ENCODE measurements at places on chromosomes 2 and 18. TPM values are rescaled to one million over a fixed set of nuclear protein-coding genes. Genes with fewer than 3 reads are reported as not detected.

- no peak for DNase-seq
These were observed 58.1 kb upstream of the TTC39C start for GRCh38 chr18:23956483-23956882.

DNA sequence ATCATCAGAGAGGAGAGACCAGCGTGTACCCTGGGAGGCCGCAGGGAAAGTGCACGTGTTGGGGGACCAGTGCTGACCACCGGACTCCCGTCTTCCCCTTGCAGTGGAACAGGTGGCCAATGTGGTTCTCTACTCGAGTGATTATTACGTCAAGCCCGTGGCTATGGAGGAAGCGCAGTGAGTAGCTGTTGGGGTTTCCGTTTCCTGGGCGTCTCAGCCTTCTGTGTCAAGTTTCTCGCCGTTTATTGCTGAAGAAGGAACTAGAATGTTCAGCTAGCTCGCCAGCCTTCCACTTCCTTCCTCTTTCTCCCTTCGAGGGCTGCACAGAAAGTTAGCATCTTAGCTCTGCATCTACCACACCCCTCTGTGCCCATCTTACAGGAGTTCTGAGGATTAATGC is 22.8 kb upstream of the DGKD start:
- no peak for DNase-seq

GRCh38 chr2:121998751-121999150 is 243.3 kb downstream of the TSN start:
- no peak for DNase-seq

Gene SERTAD2
- total RNA-seq, result 28.9 TPM

Gene TEKT4
- total RNA-seq, result not detected

Gene RIF1
- 20.9 TPM for total RNA-seq

GRCh38 chr2:232896720-232897597 is 26.9 kb downstream of the SNORC start:
- no peak for DNase-seq

DNA sequence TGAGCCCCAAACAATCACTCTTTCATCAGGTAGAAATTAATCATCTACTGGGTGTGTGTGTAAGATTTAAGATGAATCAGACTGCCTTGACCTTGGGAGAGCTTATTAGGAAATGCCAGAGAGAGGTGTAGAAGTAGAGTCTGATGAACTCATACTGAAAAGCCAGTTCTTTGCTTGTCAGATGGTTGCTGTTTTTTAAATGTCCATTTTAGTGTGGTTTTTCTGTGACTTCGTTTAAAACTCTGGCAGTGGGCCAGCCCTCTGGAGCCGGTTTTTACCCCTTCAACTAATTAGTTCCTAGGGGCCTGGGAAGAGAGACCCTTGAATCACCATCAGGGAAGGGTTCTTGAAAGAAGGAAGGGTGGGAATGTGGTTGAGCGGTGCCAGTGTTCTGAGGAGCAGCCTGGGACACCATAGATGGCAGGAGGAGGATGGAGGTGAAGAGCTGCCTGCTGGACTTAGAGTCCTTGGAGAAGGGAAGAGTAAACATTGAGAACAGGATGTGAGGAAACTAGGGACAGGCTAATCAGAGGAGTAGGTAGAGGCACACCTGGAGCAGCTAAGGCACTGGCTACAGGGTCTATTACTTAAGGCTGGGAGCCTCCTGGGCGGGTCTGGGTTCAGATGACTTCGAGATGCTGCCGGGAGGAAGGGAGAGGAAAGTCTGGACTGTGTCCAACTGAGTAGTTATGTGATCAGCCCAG is 66.1 kb downstream of the LRRFIP1 start:
- no peak for DNase-seq

Gene PDK1
- 4.1 TPM for total RNA-seq

DNA sequence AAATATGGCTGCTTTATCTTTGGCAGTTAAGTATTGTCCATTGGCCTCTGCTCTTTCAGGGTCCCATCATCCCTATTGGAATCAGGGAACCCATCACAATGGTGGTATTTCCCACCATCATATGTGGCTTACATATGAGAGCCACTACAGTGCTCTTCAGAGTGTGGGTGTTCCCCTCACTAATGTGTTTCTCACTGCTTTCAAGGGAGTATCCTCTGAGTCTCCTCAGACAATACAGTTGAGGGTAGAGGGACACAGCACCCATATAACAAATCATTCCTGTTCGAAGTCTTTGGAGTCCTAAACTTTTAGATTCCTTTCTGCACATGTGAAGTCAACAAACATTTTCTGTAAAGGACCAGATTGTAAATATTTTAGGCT is 48.8 kb upstream of the DNAJC10 start:
- DNase-seq, result no peak

Gene CXCR2
- total RNA-seq, result not detected

Gene DRC1
- total RNA-seq, result not detected

GRCh38 chr2:234672498-234673150 is 175.7 kb upstream of the ARL4C start:
- no peak for DNase-seq

DNA sequence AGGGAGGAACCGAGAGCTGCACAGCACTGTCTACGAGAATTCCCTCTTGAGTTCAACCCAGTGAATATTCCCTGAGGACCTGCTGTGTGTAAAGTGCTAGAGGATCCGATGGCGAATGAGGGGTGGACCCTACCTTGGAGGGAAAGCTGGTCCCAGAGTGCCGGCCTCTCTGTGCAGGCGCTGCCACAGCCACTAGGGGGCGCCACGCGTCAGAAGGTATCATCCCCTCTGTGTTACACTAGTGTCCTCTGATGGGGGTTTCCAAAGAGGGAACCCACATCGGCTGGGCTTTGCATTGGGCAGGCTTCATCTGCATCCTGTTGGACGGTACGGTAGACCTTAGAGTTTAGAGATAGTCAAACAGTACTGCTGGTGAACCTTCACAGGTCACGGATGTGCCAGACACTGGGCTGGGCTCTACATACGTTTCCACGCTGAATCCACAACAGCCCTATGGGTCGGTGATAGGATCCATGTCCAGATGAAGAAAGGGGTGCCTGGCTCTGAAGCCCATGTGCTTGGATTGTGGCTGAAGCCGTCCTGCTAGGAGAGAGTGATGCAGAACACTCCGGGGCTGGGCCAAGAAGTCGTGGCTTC is 39.0 kb downstream of the COA5 start:
- no peak for DNase-seq

DNA sequence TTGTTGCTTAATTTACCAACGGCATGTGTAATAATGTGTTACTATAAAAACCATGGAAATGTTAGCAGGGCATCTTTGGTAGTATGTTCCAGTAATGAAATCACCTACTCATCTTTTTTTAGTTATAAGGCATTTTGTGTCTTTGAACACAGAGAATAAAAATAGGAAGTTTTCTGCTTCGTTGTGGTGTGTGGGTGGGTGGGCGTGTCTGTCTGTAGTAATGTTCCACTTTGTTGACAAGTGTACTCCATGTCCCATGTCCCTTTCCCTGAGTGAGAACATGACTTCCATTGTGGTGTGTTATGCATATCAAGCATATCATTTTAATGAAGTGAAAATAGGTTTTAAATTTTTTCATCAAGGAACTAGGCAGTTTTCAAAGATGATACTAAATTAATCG is 149.3 kb downstream of the VWC2L start:
- DNase-seq, result no peak

- no peak for DNase-seq
These were observed 9.4 kb downstream of the FBLN7 start for GRCh38 chr2:112147382-112148168.

Gene SEH1L
- total RNA-seq, result 53.7 TPM

DNA sequence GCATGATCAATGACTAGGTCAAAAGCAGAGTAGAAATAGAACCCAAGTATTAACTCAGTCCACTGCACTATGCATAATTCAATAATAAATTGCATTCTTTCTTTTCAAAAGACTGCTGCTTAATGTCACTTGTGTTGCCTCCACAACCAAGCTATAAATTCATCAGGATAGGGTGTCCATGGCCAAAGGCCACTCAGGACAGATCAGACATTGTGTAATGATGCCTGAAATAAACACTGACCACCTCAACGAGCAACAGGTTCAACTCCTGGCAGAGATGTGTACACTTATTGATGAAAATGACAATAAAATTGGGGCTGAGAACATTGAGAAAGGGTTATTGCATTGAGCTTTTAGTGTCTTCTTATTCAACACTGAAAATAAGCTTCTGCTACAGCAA is 194.5 kb upstream of the SPOPL start:
- no peak for DNase-seq

- no peak for DNase-seq
These were observed 49.0 kb downstream of the ZDBF2 start for GRCh38 chr2:206323486-206323885.

DNA sequence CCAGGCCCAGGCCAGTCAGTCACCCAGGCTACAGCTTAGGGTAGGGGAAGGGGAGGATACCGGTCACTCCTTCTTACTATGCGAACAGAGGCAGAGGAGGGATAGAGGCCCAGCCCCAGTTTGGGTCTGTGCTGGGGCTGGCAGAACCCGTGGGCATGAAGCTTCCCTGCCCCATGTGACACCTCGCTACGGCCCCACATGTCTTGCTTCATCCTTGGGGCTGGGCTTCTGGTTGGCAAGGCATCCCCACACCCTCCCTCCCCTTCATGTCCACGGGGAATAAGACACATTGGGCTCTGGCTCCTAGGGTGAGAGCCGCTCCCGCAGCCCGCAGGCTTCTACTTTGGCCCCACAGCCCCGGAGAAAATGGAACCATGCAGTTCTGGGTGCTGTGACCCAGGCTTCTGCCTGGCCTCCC is 32.4 kb downstream of the HS1BP3 start:
- DNase-seq, result no peak

DNA sequence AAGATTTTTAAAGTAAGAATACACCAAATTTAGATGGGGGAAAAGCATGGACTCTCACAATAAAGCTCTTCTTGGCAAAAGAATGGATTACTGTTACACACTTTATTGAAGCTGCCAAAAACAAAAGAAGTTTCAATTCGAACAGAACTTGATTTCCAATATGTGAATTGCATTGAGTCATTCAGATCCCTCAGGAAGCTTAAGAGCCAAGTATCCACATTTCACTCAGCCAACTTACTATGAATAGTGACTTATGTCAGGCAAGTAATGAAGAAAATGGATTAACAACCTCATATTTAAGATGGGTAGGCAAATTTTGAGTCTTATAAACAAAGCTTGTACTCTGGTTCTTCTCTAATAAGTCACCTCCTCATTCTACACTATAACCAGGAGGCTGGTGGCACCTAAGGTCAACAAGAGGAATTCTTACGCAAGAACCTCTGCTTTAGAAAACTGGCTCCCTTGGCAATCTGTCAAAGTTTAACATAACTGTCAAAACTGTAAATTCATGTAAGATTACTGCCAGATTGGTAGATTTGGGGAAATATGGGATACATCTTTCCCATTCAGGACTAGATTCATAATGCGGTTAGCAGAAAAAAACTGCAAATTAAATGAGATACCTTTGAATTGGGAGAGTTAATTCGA is 6.0 kb downstream of the HADHA start:
- no peak for DNase-seq

Gene RFX8
- not detected for total RNA-seq

Gene METTL21A
- total RNA-seq, result 72.0 TPM

Gene CNDP1
- total RNA-seq, result not detected

Gene CHRNG
- not detected for total RNA-seq

- DNase-seq, result no peak
These were observed 13.4 kb downstream of the STAMBP start for GRCh38 chr2:73841912-73842738.

DNA sequence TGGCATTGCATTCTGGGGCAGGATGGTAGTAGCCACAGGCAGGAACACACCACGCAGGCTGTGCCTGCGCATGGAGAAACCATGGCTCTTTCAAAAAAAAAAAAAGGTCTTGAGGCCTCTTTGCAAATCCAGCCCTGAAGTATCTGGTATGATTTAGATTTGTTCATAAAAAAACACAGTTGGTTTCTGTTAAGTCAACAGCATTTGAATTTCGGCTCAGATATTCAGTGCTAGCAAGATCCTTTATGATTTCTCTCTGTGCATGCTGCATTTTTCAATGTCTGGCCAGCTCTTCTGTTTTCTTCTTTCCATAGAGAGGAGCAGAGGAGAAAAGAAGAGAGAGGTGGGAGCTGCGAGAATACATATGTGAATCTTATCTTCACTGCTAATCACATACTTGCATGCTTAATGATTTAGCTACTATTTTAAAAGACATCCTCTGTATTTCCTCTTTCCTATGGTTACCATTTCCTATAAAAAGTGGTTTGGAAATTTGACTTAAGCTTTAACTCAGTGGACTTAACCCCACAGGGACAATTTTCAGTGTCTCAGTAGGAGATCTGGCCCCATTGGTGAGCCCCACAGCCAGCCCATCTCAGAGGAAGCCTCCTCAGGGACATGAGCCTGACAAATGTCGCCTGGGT is 214.3 kb upstream of the APCDD1 start:
- no peak for DNase-seq

Gene GCG
- not detected for total RNA-seq

GRCh38 chr2:160005476-160005875 is 56.9 kb downstream of the PLA2R1 start:
- no peak for DNase-seq

DNA sequence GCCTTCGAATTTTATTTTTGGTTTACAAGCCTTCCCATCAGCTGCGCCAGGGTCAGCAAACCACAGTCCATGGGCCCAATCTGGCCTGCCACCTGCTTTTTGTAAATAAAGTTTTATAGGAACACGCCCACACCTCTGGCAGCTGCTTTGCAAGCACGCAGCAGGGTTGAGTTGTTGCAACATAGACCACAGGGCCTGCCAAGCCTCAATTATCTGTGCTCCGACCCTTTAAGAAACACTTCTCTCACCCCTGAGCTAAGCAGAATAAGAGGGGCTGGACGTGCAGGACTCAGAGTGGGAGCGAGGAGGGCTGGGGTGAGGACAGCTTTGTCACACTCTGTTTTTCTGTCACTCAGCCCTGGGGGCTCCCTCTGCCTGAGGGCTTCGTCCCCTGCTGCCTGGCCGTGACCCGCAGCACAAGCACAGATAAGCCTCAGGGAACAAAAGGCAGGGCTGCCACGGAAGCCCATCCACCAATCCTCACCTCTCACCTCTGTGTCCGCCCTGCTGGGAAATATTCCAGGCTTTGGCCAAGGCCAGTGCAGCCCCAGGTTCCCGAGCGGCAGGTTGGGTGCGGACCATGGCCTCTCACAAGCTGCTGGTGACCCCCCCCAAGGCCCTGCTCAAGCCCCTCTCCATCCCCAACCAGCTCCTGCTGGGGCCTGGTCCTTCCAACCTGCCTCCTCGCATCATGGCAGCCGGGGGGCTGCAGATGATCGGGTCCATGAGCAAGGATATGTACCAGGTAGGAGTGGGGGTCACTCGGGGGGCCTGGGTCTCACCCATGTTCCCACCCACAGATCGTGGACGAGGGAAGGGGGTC is at the start of gene AGXT:
TSS of gene AGXT (plus strand) at position 539 of the 823 bp plus-strand sequence. CDS start at position 581, 42 bp downstream.
- DNase-seq, result no peak

Gene NGEF
- total RNA-seq, result 0.31 TPM

GRCh38 chr18:58057291-58057965 is 13.4 kb downstream of the NEDD4L start:
- DNase-seq, result no peak

Gene OXER1
- total RNA-seq, result not detected
